ENCODE measurements at places on chromosomes 12 and 14. TPM values are rescaled to one million over a fixed set of nuclear protein-coding genes. Genes with fewer than 3 reads are reported as not detected.

DNA sequence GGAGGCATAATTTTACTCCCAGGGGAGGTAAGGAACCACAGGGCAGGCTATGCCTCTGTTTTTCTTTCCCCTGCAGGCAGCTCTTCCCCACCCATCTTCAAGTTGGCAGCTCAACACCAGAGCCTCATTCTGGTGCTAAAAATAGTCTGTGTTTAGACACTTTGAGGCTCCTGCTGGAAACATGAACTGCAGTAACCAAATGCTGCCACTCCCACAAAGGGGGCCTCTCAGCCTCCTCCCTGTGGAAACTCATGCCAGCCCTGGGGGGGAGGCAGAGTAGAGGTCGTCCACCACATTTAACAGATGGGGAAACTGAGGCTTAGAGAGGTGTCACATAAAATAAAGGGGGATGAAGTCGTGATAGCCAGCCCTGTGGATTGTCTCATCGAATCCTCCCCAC, 61.4 kb downstream of the WSCD2 start:
- DNase-seq, result no peak
- H3K4me1 ChIP-seq, result no peaks in the 10 kb centered on the region
- H3K27me3 ChIP-seq, result no peaks in the 10 kb centered on the region
- H3K4me3 ChIP-seq, result no peak overlapping the region

GRCh38 chr12:6465467-6466183, 4.9 kb downstream of the VAMP1 start:
- H3K4me1 ChIP-seq, result no peaks in the 10 kb centered on the region
- H3K27ac ChIP-seq, result no peak overlapping the region
- no peaks in the 10 kb centered on the region for H3K27me3 ChIP-seq
- no peak overlapping the region for H3K4me3 ChIP-seq
- peak; percentile 70 for DNase-seq

- no peaks in the 10 kb centered on the region for H3K36me3 ChIP-seq
- DNase-seq, result no peak
- peak overlapping the region; percentile 81 for H3K4me3 ChIP-seq
- no peaks in the 10 kb centered on the region for H3K27me3 ChIP-seq
Observed at GRCh38 chr14:35808076-35808637, 938 bp downstream of the RALGAPA1 start.

DNA sequence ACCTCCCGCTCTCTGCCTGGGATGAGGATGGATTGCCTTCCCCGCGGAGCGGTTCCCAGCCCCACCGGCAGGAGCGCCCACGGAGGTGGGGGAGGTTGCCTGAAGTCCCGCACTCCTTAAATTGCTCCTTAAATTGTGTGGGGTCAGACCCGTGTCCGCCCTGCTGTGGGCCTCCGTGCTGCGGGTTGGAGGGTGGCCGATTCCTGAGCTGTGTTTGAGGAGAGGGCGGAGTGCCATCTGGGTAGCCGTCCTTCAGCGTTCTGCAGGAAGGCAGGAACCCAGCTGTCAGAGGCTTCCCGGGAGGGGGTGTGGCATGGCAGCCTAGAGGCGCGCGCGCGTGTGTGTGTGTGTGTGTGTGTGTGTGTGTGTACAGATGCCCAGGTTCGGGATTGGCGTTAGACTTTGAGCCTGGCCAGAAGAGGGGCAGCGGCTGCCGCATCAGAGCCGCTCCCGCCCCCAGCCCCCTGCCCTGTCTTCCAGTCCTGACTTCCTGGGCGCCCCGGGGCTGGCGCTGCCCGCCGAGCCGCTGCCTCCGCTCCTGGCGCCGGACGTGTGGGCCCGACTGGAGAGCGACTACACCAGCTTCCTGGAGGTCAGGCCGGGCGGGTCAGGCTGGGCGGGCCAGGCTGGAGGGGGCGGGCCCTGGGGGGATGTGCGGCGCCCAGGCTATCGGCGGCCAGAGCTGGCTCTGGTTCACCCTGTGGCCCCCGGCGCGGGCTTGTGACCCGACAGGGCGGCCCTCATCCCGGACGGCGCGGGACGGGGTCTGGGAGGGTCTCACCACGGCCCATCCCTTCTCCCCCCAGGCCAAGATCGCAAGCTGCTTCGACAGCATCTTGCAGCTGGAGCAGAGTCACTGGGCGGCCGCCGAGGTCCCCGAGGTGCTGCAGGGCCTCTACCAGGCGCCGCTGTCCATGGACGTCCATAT, 9.2 kb downstream of the EXOC3L4 start:
- H3K27ac ChIP-seq, result no peak overlapping the region
- no peak overlapping the region for H3K4me3 ChIP-seq
- H3K27me3 ChIP-seq, result peaks cover 7% of the 10 kb centered on the region
- H3K4me1 ChIP-seq, result peaks cover 25% of the 10 kb centered on the region

DNA sequence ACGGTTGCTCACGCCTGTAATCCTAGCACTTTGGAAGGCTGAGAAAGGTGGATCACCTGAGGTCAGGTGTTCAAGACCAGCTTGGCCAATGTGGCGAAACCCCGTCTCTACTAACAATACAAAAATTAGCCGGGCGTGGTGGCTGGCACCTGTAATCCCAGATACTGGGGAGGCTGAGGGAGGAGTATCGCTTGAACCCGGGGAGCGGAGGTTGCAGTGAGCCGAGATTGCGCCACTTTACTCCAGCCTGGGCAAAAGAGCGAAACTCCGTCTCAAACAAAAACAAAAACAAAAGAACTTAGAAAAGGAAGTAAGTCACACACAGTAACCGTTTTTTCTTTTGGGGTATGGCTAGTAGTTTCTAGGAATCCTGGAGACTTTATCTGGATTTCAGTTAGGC, 1.7 kb upstream of the PALS1 start:
- no peaks in the 10 kb centered on the region for H3K36me3 ChIP-seq
- peaks cover 5% of the 10 kb centered on the region for H3K27me3 ChIP-seq
- no peak overlapping the region for H3K27ac ChIP-seq
- peaks cover 3% of the 10 kb centered on the region for H3K4me1 ChIP-seq
- no peak for DNase-seq

GRCh38 chr12:130704606-130705005, 11.5 kb downstream of the RIMBP2 start:
- peaks cover 9% of the 10 kb centered on the region for H3K4me1 ChIP-seq
- H3K4me3 ChIP-seq, result no peak overlapping the region
- DNase-seq, result no peak
- H3K27ac ChIP-seq, result no peak overlapping the region

DNA sequence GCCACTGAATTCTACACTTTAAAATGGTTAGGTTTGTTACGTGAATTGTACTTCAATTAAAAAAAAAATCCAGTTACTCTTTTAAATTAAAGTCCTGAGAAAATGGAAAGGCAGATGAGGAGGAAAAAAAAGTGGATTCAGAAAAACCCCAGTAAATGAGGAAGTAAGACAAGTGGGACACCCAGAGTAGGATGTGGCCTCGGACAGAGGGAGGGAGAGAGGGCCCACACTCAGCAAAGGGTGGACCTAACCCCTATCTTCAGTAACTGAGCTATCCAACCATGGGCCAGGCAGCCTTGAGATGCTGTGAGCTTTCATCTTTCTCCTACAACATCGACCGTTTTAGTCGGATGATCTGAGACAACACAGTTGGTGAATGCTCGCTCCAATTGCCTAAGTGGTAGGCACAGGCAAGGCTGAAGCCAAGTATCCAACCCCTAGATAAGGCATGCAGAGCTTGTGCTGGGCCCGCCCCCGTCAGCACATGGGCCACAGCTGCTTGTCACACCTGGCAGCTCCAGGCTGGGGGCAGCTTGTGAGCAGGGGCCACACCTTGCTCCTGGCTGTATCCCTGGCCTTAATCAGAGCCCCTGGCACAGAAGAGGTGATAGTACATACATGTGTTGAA, 142.1 kb downstream of the TTC7B start:
- no peak overlapping the region for H3K27ac ChIP-seq
- no peaks in the 10 kb centered on the region for H3K36me3 ChIP-seq
- H3K27me3 ChIP-seq, result no peaks in the 10 kb centered on the region
- DNase-seq, result no peak
- H3K4me1 ChIP-seq, result no peaks in the 10 kb centered on the region
- no peak overlapping the region for H3K4me3 ChIP-seq

GRCh38 chr12:96240656-96241055, 46.5 kb downstream of the ELK3 start:
- DNase-seq, result no peak
- H3K27ac ChIP-seq, result no peak overlapping the region
- no peaks in the 10 kb centered on the region for H3K36me3 ChIP-seq
- no peaks in the 10 kb centered on the region for H3K4me1 ChIP-seq
- H3K27me3 ChIP-seq, result no peaks in the 10 kb centered on the region

- H3K36me3 ChIP-seq, result peaks cover 46% of the 10 kb centered on the region
- no peak overlapping the region for H3K27ac ChIP-seq
Observed at GRCh38 chr12:68733661-68734071, 12.3 kb upstream of the SLC35E3 start.

- peak overlapping the region; percentile 71 for H3K4me3 ChIP-seq
- no peak for DNase-seq
- H3K36me3 ChIP-seq, result peaks cover 16% of the 10 kb centered on the region
- no peaks in the 10 kb centered on the region for H3K4me1 ChIP-seq
Observed at GRCh38 chr14:59482541-59483331, 1.5 kb downstream of the L3HYPDH start.

DNA sequence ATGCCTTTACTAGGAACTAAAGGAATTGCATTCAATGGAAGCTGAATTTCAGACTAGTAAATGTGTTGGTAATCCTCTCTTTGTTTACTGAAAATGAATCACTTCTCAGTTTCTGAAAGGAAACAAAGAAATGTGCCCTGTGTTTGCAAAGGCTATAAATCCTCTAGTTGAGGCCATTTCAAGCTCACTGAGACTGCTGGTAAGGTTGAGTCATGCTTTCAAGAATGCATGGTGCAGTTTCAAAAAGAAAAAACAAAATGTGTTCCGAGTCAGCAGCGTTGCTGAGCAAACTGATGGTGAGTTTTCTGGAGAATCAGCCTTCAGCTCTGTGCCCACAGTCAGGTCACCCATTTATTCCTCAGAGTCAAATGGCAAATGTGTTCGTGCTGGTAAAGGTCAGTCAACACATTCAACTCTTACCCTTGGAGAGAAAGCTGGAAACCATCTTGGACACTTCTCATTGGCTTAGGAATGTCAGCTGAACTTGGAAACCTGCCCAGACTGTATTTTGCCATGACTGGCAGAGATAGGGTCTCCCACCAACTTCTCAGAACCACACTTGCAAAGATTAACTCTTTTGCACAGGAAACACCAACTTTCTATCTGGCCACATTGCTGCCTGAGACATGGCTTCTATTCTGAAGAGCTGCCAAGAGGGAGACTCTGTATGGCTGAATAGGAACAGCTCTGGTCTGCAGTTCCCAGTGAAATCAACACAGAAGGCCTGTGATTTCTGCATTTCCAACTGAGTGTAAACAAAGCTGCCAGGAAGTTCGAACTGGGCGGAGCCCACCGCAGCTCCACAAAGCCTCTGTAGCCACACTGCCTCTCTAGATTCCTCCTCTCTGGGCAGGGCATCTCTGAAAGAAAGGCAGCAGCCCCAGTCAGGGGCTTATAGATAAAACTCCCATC, 484.4 kb downstream of the ATP23 start:
- H3K4me1 ChIP-seq, result peaks cover 9% of the 10 kb centered on the region
- H3K36me3 ChIP-seq, result no peaks in the 10 kb centered on the region
- peak overlapping the region; percentile 23 for H3K4me3 ChIP-seq
- no peak for DNase-seq
- H3K27ac ChIP-seq, result peak overlapping the region; percentile 69
- no peaks in the 10 kb centered on the region for H3K27me3 ChIP-seq

GRCh38 chr12:64256166-64256800, 34.2 kb upstream of the KICS2 start:
- H3K27ac ChIP-seq, result no peak overlapping the region
- no peak for DNase-seq
- H3K4me3 ChIP-seq, result no peak overlapping the region

- DNase-seq, result no peak
- no peak overlapping the region for H3K27ac ChIP-seq
- peaks cover 3% of the 10 kb centered on the region for H3K27me3 ChIP-seq
- peaks cover 13% of the 10 kb centered on the region for H3K4me1 ChIP-seq
- H3K36me3 ChIP-seq, result no peaks in the 10 kb centered on the region
Observed at GRCh38 chr12:54304187-54304810, 3.5 kb upstream of the NFE2 start.

GRCh38 chr14:104371917-104372316, 207.6 kb upstream of the C14orf180 start:
- no peak for DNase-seq
- no peak overlapping the region for H3K27ac ChIP-seq
- no peak overlapping the region for H3K4me3 ChIP-seq
- no peaks in the 10 kb centered on the region for H3K27me3 ChIP-seq

- DNase-seq, result peak; percentile 17
- H3K36me3 ChIP-seq, result no peaks in the 10 kb centered on the region
- no peak overlapping the region for H3K4me3 ChIP-seq
- H3K4me1 ChIP-seq, result 0 out of 2 replicates have a peak, but pooled peaks cover 4% of the 10 kb centered on the region
Observed at GRCh38 chr12:13435235-13435933, 238.9 kb downstream of the EMP1 start.

GRCh38 chr12:16112612-16113560, 164.6 kb downstream of the SLC15A5 start:
- H3K27ac ChIP-seq, result no peak overlapping the region
- no peak for DNase-seq
- no peaks in the 10 kb centered on the region for H3K4me1 ChIP-seq
- H3K27me3 ChIP-seq, result no peaks in the 10 kb centered on the region

GRCh38 chr14:30551460-30551859, 7.5 kb upstream of the G2E3 start:
- no peaks in the 10 kb centered on the region for H3K4me1 ChIP-seq
- H3K36me3 ChIP-seq, result no peaks in the 10 kb centered on the region
- no peaks in the 10 kb centered on the region for H3K27me3 ChIP-seq
- H3K4me3 ChIP-seq, result no peak overlapping the region
- DNase-seq, result no peak

DNA sequence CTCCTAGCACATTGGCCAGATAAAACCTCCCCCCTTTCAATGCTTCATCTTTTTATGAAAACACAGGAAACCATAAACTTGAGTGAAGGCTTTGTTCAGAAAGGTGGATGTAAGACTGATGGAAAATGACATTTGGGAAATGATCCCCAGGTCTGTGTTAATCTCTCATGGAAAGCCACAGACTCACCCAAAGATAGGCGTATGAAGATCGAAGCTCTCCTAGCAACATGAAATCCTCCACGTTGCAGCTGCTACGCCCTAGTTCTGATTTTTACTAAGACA, 63.4 kb upstream of the PTGR2 start:
- H3K36me3 ChIP-seq, result no peaks in the 10 kb centered on the region
- no peak for DNase-seq
- no peak overlapping the region for H3K27ac ChIP-seq
- peaks cover 52% of the 10 kb centered on the region for H3K27me3 ChIP-seq

DNA sequence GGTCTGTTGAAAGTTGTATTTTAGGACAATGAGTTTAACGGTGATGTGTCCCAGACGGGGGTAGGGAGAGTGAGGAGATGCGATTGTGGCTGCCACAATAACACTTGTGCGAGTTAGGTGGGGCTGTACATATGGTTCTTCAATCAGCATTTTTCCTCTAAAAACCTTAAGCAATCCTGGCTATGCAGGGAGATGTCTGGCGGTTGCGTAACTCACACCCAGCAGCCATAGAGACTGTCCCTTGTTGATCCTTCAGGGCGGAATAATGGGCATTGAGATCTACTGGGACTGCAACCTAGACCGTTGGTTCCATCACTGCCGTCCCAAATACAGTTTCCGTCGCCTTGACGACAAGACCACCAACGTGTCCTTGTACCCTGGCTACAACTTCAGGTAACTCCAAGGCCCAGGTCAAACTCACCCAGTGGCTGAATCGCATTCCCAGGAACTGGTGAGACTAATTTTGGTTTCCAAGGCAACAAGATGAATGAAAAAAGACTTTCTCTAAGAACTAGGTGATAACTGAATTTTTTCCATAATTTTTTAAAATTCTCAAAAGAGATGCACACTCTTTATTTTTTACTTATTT, 34.6 kb downstream of the P2RX7 start:
- H3K4me3 ChIP-seq, result no peak overlapping the region
- no peaks in the 10 kb centered on the region for H3K36me3 ChIP-seq
- DNase-seq, result no peak

The EFS gene
- 27.8 TPM for total RNA-seq

The VTI1B gene
- total RNA-seq, result 98.7 TPM

The CRIP1 gene
- 1.2 TPM for total RNA-seq

The ATL1 gene
- total RNA-seq, result 4.2 TPM

The TRHDE gene
- total RNA-seq, result 5.0 TPM

All from H1 (cell line).